ENCODE measurements at places on chromosomes 1 and 21. TPM values are rescaled to one million over a fixed set of nuclear protein-coding genes. Genes with fewer than 3 reads are reported as not detected.

- DNase-seq = no peak
Observed at GRCh38 chr1:181508486-181509165, 25.3 kb downstream of the CACNA1E start.

GRCh38 chr1:191675856-191676783 lies 482.1 kb upstream of the RGS18 start:
- DNase-seq = no peak

DNA sequence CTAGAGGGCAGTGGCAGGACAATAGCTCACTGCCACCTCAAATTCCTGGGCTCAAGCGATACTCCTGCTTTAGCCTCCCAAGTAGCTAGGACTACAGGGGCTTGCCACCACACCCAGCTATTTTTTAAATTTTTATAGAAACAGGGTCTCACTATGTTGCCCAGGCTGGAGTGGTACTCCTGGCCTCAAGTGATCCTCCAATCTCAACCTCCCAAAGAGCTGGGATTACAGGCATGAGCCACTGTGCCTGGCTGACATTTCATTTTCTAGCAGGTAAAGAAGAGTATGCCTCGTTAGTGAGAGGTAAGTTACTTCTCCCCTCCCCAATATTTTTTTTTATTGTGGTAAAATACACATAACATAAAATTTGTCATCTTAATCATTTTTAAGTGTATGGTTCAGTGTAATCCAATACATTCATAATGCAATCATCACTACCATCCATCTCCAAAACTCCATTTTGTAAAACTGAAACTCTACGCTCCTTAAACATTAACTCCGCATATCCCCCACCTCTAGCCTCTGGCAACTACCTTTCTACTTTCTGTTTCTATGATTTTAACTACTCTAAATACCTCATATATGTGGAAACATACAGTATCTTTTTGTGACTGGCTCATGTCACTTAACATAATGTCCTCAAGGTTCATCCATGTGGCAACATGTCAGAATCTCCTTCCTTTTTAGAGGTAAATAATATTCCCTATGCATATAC lies 22.4 kb downstream of the ZZZ3 start:
- DNase-seq = no peak

GRCh38 chr1:174671826-174672225 lies 224.1 kb downstream of the GPR52 start:
- DNase-seq = no peak

- DNase-seq = no peak
Observed at GRCh38 chr21:17340081-17340480, 172.8 kb upstream of the CXADR start.

- no peak for DNase-seq
Observed at GRCh38 chr1:185042737-185043136, 2.6 kb upstream of the RNF2 start.

- DNase-seq = no peak
Observed at GRCh38 chr1:157142201-157142600, 4.0 kb upstream of the ETV3 start.

GJB5 gene
- total RNA-seq = not detected

SUSD4 gene
- 2.0 TPM for total RNA-seq

TFF2 gene
- not detected for total RNA-seq

Measured in esophagus muscularis mucosa (tissue), 4 donors.